ENCODE measurements at places on chromosomes 3 and 15.

GRCh38 chr3:100811779-100812507, 102.6 kb downstream of the TFG start:
- no peak for DNase-seq

DNA sequence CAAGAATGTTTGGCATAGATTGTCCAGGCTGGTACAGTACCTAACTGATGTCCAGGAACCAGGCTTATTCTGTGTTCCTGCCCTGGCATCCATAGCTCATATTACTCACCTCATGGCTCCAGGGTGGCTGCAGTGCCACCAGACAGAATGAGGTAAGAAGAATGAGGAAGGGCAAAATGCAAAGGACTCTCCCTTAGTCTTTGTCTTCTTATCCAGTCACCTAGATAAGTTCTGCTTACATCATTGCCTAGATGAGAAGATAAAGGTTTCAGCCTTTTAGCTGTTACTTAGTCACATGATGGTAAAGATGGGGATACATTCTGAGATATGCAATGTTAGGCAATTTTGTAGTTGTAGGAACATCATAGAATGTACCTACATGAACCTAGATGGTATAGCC, 45.8 kb downstream of the CHP1 start:
- DNase-seq: no peak

DNA sequence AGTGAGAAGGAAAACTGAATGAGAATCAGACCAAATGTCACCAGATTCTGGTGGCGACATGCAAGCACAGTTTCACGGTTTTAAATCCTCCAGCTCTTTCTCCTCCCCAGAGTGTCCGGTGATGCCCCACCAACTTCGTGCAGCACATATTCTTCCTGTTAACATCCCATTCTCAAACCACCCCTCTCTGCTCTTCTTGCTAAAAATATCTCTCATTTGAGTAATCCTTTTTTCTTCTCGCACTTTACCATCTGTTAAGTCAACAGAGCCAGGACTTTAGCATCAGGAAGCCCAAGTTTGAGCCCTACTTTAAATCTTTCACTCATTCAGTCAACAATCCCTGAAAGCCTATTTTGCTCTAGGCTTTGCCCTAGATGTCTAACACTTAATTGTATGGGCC, 68.2 kb upstream of the VGLL4 start:
- DNase-seq: no peak

DNA sequence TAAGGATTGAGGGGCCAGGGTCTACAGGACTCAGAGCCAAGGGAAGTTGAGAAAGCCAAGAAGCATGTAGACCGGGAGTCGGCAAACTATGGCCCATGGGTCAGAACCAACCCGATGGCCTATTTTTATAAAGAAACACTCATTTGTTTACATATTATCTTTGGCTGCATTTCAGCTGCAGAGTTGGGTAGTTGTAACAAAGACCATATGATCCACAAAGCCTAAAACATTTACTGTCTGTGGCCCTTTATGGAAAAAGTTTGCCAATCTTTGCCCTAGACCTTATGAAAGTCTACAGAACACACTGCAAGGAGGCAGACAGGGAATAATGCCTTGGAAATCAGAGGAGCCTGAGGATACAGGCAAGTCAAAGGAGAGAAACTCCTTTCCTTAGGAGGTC, 63.2 kb upstream of the MNS1 start:
- no peak for DNase-seq

- no peak for DNase-seq
Measured at GRCh38 chr3:88019024-88019423, 39.8 kb downstream of the CGGBP1 start.

GRCh38 chr3:153906366-153906765, 214.8 kb upstream of the ARHGEF26 start:
- no peak for DNase-seq

DNA sequence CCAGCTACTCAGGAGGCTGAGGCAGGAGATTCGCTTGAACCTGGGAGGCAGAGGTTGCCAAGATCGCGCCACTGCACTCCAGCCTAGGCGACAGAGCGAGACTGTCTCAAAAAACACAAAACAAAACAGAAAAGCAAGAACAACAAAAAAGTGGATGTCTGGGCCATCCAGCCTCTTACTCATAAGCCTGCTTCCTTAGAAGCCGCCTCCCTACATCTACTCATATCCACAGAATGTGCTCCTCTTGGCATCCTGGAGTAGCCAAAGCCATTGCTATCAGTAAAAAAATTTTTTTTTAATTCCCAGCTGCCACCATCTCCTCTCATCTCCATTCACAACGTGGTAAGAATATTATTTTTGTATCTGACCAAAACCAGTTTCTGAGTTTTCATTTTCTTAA, 10.8 kb downstream of the ZSCAN2 start:
- no peak for DNase-seq

DNA sequence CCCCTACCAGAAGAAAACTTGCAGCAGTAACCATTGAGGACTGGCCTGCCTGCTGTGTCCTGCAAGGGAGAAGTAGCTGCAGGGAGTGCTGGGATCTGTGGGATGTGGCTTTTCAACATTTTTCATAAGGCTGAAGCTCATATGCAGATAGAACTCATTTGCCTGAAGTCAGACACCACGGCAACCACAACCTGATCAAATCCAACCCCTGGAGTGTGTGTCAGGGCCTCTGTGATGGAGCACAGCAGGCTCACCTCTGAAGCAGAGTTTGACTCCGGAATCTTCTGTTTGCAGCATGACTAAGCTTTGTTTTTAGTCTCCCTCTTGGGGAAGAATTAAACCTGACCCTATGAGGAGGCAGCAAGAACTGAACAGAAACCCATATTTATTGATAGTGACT, 508.7 kb downstream of the AGBL1 start:
- no peak for DNase-seq

DNA sequence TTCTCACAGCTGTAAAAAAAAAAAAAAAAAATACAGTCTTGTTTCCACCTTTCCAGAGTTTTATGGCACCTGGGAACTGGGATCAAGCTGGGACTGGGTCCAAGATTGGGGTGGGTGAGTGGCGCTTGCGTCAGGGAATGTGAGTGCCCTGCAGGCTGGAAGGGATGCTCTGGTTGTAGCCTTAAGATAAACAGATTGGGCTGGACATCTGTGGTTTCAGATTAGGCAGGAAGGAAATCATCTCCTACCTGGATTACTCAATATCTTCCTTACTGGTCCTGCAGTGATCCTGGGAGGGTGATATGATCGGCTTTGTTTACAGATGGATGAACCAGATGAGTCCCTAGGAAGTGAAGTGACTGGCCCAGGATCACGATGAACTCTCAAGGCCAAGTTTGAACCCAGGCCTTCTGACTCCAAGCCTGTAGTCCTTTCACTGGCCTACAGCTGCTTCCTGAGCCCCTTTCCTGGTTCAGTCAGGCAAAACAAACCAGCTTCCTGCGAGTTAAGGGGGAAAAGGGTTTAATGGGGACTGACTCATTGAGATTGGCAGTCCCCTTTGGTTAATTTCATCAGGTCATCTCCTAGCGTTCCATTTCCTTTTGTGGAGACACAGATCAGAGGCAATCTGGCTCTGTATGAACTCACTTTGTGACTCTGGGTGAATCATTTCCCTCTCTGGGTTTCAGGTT, 179.8 kb downstream of the THSD4 start:
- DNase-seq: peak; percentile 87

DNA sequence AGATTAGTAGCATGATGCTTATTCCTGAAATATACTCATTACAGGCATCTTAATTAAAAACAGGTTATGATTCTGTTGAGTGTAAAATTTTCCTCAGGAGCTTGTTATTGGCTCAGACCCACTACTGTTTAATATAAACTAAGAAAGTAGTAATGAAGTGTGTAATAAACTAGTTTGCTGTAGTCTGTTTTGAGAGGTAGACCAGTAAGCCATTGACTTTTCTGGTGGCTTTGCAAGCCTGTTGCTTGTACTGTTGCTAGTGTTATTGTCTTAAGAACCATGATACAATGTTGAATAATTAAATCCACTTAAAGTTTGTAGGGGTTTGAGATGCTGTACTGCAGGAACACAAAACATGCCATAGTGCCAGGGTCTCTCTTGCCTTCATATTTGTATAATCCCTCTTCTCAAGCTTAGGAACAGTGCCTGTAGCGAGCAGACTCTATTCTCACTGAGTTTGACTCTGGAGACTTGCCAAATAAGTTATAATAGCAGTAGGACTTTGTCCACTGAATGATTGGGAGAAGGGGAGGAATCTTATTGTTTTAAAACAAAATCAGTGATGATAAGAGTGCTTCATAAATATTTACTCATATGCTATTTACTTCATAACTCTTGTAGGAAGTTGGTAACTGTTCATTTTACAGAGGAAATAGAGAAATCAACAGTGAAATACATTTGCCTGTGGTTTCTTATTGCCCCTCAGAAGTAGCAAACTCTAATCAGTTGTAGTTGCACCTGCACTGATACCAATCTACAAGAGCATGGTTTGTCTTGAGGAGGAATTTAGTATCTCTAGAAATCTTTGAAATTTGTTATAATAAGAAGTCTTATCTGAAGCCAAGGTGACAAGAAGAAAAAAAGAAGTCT, 13.4 kb downstream of the TCF12 start:
- DNase-seq: no peak

DNA sequence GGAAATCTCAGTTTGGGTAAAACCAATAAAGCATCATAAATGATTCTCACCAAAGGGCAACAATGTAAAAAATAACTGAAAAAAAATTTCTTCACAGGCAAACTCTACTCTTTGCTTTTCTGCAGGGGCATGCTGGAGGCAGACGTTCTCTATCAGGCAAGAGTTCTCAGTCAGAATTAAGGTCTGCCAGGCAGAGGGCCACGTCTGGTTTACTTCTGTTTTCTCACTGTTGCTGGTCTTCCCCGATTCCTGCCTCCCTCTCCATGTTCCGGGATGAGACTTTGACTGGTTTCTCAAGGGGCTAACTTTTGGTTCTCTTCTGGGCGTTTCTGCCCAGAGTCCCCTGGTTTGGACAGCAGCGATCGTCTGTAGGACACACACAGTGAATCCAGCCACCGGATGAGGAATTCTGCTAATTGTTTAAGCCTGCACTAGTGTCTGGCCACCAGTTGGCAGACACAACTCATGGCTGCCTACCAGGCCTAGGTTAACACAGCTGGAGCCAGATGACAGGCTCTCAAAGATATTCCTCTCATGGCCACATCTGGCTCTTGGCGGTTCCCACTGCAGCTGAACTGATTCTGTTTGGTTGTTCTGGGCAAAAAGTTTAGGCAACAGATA, 273.1 kb downstream of the FOXP1 start:
- peak; percentile 35 for DNase-seq

DNA sequence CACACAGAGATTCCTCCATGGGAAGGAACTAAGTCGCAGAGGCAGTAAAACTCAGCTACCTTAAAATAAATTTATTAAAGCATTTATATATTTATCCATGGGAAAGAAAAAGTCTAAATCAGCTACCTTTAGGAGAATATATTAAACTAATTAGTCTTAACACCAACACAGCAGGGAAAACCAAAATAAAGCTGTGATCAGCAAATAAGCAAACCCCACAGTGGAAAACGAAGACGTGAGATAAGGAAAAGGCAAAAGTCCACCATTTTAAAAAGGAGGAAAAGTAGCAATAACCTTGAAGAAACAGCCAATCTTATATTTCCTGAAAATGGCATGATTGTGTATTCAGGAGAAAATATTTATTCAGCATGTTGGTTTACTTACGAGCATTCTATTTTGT, 473.0 kb upstream of the ROBO2 start:
- no peak for DNase-seq

GRCh38 chr3:114706591-114707232, 412.9 kb downstream of the TIGIT start:
- peak; percentile 11 for DNase-seq

All from suppressor macrophage (primary cell).